Bronchial smooth muscle cell (primary cell): ENCODE measurements at places on chromosomes 6 and 20. TPM values are rescaled to one million over a fixed set of nuclear protein-coding genes. Genes with fewer than 3 reads are reported as not detected.

Gene LPA
- not detected in 2 replicates for total RNA-seq

Gene CST2
- not detected in 2 replicates for total RNA-seq

Gene CLDN20
- not detected in 2 replicates for total RNA-seq

Gene SYS1
- total RNA-seq = 15.8 and 34.5 TPM in 2 replicates

Gene PRELID3B
- total RNA-seq = 53.6 and 78.1 TPM in 2 replicates

Gene HLA-G
- 0.16 and 0.17 TPM in 2 replicates for total RNA-seq

Gene FAM229B
- 24.0 and 33.6 TPM in 2 replicates for total RNA-seq

Gene PTK6
- total RNA-seq = 0.09 and 0.16 TPM in 2 replicates

Gene TNFRSF6B
- total RNA-seq = 0.52 and 18.1 TPM in 2 replicates

Gene MROH8
- total RNA-seq = 1.0 and 1.1 TPM in 2 replicates

Gene TSHZ2
- under 0.01 and 0.63 TPM in 2 replicates for total RNA-seq

Gene FRMD1
- not detected in 2 replicates for total RNA-seq

Gene CST1
- total RNA-seq = 3.9 TPM in 1 of 2 replicates, not detected in the other

Gene PPIL1
- total RNA-seq = 9.5 and 17.3 TPM in 2 replicates

Gene KHDC3L
- total RNA-seq = not detected in 2 replicates

Gene LY6G5C
- 0.09 and 0.63 TPM in 2 replicates for total RNA-seq

Gene CLPSL1
- total RNA-seq = not detected in 2 replicates

Gene SEL1L2
- not detected in 2 replicates for total RNA-seq

Gene ALDH8A1
- total RNA-seq = 0.09 and 0.79 TPM in 2 replicates

Gene CEP85L
- total RNA-seq = 23.5 and 44.3 TPM in 2 replicates

Gene FAM162B
- 0.32 and 3.8 TPM in 2 replicates for total RNA-seq

Gene ZNF217
- 9.1 and 11.2 TPM in 2 replicates for total RNA-seq

Gene COL12A1
- total RNA-seq = 258 and 261 TPM in 2 replicates

Gene PDYN
- not detected in 2 replicates for total RNA-seq

Gene GRIK2
- 0.79 TPM in 1 of 2 replicates, not detected in the other for total RNA-seq

Gene SIRPB1
- total RNA-seq = 0.17 and 0.79 TPM in 2 replicates

Gene TRIM31
- total RNA-seq = not detected in 2 replicates

Gene HLA-DQB1
- not detected in 2 replicates for total RNA-seq

Gene CDH4
- total RNA-seq = 0.32 TPM in 1 of 2 replicates, not detected in the other
